ENCODE measurements at places on chromosomes 12 and 14.

DNA sequence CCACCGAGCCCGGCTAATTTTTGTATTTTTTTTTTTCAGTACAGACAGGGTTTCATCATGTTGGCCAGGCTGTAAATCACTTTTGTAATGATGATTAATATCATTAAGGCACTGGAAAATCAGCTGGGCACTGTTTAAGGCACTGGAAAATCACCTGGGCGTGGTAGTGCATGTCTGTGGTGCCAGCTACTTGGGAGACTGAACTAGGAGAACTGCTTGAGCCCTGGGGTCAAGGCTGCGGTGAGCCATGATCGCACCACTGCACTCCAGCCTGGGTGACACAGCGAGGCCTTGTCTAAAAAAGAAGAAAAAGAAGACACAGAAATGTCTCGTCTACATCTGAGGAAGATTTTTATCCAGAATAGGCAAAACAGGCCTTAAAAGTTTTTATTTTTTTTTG is 12.7 kb downstream of the SLC11A2 start:
- DNase-seq = no peak

- DNase-seq = no peak
These were observed 8.7 kb upstream of the CACNA2D4 start for GRCh38 chr12:1927051-1927680.

GRCh38 chr12:51971679-51972421 is 20.4 kb downstream of the ACVR1B start:
- no peak for DNase-seq

- peak; percentile 4 for DNase-seq
These were observed 45.1 kb downstream of the SAV1 start for GRCh38 chr14:50622978-50623377.

DNA sequence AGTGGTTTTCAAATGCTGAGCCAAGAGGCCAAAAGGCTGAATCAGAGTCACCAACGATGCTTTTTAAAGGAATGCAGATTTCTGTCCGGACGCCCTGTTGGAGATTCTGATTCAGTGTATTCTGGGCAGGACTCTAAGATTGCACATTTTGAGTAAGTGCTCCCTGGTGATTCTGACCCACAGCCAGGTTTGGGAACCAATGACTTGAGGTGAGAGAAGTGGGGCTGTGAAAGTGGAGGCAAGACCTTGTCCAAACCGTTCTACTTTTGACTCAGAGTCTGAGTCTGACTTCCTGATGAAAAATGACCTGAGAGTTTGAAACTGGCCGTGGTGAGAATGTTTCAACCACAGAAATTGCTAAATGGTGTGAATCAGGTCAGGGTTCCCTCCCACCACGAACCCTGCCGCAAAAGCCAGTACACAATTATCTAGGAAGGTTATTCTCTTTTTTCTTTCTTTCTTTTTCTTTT is 90.2 kb downstream of the NTN4 start:
- DNase-seq = peak; percentile 28

GRCh38 chr12:112413855-112414625 is 4.6 kb upstream of the RPL6 start:
- DNase-seq = no peak

DNA sequence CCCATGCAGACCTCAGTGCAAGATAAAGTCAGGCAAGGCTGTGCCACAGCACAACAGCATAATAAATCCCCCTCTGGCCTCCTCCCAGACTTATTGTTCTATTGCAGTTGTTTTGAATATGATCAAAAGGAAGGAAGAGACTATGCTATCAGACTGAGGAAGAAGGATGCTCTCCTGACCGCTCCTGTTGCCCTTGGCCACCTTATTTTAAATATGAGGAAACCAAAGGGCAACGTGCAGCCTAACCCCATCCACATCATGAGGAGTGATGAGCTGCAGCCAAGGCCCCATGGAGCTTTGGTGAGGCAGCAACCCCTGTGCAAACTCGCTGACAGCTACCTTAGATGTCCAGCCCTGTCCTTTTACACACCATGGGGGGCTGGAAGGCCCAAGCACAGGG is 291.7 kb downstream of the ZFP36L1 start:
- DNase-seq = no peak

- no peak for DNase-seq
These were observed 25.9 kb upstream of the COL2A1 start for GRCh38 chr12:48030173-48030650.

DNA sequence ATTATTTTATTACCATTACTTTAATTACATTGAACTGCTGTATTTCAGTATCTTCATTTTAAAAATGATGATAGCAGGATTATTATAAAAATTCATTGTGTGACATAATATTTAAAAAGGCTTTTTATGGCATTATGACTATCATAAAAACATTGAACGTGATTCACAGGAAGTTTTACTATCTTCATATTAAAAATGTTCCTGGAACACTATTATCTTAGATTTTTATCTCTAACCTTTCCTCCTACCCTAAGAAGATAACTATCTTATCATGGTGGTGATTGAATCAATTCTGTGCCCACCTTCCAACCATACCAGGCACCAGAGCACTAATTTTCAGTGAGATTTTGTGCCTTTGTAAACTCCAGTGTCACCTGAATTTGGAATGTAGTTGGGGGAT is 16.2 kb downstream of the LRRC9 start:
- no peak for DNase-seq

GRCh38 chr12:62196146-62196545 is 64.1 kb upstream of the USP15 start:
- no peak for DNase-seq

GRCh38 chr12:71756054-71756690 is 1.5 kb downstream of the RAB21 start:
- DNase-seq = no peak

GRCh38 chr12:5745251-5745888 is 199.7 kb downstream of the ANO2 start:
- peak; percentile 23 for DNase-seq

DNA sequence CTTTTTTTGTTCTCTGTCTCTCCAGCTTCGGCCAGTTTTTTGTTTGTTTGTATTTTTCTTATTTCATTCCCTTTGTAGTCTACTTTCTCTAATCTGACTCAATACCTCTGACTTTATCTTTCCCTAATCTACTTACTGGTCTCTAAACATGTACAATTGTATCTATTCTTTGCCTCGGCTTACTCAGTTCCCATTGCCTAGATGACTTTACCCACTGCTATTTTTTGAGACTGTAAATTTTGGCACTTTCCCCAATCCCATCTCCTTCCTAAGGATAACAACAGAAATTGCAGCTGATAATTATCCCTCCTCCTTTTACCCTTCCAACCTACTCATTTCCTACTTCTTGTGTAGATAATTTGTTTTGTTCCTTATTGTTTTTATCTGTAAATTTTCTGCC is 511.1 kb downstream of the RPL10L start:
- DNase-seq = no peak

GRCh38 chr12:62761658-62762057 is 173.3 kb downstream of the PPM1H start:
- DNase-seq = no peak

GRCh38 chr12:109595321-109595902 is 21.8 kb downstream of the MVK start:
- no peak for DNase-seq

DNA sequence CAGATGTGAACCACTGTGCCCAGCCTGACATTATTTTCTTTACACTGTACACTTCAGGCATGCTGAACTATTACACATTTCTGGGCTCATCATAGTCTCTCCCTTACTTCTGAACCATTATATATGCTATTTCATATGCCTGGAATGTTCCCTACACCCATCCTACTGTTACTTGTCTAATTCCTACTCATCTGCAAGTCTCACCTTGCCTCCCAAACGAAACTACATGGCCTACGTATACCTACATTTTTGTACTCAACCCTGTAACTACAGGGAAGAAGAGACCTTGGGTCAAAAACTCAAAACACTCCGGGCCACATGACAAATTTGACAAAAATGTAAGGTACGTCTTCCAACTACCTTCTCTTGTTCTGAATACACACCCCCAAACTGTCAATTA is 9.5 kb upstream of the EEA1 start:
- no peak for DNase-seq

- no peak for DNase-seq
These were observed 155.2 kb downstream of the TTC7B start for GRCh38 chr14:90660865-90661570.

- DNase-seq = no peak
These were observed 97.0 kb downstream of the SCARB1 start for GRCh38 chr12:124766727-124767065.

DNA sequence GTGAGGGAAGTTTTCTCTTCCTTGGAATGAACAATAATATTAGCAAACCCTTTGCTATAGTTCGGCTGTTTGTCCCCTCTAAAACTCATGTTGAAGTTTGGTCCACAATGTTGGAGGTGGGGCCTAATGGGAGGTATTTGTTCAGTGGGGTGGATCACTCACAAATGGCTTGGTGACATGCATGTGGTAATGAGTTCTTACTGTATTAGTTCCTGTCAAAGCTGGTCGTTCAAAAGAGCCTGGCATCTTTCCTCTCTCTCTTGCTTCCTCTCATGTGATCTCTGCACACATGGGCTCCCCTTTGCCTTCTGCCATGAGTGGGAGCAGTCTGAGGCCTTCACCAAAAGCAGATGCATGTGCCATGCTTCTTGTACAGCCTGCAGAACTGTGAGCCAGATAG is 13.1 kb upstream of the PPP4R4 start:
- DNase-seq = no peak

- no peak for DNase-seq
These were observed 224.3 kb downstream of the PELI2 start for GRCh38 chr14:56342494-56342942.

DNA sequence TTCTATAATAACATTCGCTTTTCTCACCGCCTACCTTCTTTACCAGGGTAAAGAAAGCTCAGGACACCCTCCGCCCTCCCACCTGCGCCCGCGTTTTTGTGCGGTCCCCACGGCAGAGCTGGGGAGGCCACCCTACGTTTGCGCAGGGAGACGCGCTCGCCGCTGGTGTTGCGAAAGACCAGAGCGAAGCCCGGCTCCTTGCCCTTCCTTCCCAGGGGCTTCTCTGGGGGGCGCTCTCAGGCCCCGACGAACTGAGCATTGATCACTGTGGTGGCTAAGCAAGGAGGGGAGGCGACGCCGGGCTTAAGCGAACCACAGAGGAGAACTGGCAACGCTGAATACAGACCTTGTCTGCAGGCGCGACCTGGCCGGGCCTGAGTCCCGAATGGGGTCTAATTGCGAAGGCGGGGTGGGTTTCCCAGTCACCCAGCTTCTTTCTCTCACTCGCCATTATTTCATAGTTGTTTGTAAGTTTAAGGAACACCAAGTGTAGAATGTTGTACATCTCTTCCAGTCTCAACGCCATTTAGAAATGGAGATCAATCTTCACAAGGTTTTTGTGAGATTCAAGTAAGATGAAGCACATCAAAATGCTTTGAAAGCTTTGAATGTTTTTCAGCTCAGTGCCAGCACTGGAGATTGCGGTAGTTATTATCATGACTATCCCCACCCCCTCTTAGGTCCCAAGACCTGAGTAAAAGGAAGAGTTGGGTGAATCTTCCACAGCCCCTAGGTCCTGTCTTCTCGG is 1.7 kb upstream of the NKX2-1 start:
- DNase-seq = no peak

DNA sequence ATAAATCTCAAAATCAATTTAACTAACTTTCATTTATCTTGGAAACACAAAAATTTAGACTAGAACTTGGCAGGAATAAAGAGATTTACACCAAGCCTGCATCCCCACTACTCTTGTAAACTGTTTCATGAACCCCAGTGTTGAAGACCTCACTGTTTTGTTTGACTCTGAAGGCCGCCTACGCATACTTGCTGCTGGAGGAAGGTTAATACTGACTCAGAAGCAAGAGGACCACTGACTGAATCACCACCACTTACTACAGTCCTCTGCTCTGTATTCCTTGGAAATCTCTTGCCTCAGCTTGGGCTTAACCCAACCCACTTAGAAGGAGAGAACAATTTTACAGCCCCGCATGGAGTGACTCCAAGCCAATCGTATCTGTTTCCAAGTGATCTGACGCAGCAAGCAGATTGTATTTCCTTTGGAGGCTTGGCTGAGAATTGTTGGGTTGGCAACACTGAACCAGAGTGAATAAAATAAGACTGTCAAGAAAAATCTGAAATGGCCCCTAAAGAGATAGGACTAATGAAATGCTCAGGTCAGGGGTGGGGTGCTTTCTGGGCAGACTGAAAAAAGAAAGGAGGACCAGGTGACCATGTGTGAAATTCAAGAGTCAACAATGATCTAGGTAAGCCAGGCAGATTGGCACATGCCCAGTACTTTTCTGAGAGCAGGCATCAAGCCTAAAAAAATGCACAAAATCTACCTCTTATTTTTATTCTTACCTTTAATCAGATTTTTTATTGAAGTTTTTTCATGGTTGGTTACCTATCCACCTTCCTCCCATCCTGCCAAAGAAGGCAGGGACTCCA is 248.6 kb downstream of the ZFP36L1 start:
- DNase-seq = peak; percentile 99

DNA sequence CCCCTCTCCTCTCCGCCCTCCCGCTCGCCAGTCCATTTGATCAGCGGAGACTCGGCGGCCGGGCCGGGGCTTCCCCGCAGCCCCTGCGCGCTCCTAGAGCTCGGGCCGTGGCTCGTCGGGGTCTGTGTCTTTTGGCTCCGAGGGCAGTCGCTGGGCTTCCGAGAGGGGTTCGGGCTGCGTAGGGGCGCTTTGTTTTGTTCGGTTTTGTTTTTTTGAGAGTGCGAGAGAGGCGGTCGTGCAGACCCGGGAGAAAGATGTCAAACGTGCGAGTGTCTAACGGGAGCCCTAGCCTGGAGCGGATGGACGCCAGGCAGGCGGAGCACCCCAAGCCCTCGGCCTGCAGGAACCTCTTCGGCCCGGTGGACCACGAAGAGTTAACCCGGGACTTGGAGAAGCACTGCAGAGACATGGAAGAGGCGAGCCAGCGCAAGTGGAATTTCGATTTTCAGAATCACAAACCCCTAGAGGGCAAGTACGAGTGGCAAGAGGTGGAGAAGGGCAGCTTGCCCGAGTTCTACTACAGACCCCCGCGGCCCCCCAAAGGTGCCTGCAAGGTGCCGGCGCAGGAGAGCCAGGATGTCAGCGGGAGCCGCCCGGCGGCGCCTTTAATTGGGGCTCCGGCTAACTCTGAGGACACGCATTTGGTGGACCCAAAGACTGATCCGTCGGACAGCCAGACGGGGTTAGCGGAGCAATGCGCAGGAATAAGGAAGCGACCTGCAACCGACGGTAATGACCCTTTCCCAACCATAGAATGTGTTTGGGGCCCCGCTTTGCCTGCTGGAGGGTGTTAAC is 615 bp downstream of the CDKN1B start:
- no peak for DNase-seq

GRCh38 chr12:82225871-82226270 is 132.3 kb downstream of the CCDC59 start:
- DNase-seq = no peak

- DNase-seq = peak; percentile 26
These were observed 23.4 kb upstream of the BMP4 start for GRCh38 chr14:53979747-53980642.
